NCI-H1092 (cell line): ENCODE measurements at places on chromosomes 3 and 15.

DNA sequence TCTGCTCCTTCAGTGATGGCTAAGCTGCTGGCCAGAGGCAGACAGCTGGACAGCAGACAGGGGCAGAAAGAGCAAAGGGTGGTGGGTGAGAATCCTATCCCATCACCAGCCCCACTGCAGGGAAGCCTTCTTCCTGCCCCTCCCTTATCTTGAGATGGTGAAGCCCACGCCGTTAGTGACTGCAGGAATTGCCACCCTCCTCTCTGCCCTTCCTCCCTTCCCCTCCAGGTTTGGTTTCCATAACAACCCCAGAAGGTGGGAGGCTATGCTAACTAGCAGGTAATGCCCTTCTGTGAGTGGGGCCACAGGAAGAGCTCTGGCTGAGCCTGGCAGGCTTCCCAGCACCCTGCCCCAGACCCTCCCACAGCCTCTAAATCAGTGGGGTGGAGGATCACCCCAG lies 32.8 kb downstream of the SCN5A start:
- DNase-seq, result no peak

DNA sequence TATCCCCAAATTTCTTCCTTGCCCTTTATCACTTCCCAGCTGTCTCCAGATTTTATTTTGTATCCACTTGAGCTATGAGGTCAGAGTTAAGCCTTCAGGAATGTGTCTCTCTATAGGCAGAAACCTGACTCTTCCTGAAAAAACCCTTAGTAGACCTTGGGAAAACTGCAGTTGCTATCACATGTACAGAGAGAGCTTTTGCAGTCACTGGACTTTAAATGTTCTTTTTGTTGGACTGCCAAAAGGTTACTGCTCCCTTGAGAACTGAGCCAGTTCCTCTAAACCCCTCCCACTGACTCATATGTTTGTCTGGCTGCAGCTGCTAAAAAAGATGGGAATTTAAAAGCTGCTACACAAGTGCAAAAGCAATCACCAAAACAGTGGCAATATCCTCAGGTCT lies 169.1 kb upstream of the CCDC54 start:
- peak; percentile 30 for DNase-seq

GRCh38 chr15:58057559-58057958 lies 8.0 kb downstream of the ALDH1A2 start:
- DNase-seq, result no peak

- DNase-seq, result no peak
Measured at GRCh38 chr3:85051786-85052185, 93.0 kb downstream of the CADM2 start.

GRCh38 chr3:71924721-71925120 lies 139.8 kb upstream of the PROK2 start:
- DNase-seq, result no peak

GRCh38 chr3:156816091-156816793 lies 9.9 kb upstream of the LEKR1 start:
- peak; percentile 5 for DNase-seq
